Activated CD8-positive, alpha-beta memory T cell treated with anti-CD3 and anti-CD28 coated beads, Interleukin-2, amount 50 U/mL, for 4 hours (primary cell): ENCODE measurements at places on chromosomes 16 and 17.

DNA sequence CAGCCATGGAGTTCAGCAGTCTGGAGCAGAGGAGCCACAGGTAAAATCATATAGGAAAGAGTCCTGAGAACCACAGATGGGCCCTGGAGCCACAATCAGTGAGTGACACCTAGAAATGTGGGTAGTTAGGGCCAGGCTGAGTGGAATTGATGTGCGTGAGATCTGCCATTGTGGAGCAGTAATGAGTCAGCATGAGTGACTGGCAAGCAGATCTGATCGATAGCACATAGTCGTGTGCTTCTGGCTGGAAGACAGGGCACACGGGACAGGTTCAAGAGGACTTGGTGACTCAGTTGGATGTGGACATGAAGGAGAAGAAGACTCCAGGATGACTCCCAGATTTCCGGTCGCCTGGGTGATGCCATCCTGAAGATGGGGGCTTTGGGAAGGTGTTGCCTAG lies 12.3 kb downstream of the ADORA2B start:
- DNase-seq: no peak

DNA sequence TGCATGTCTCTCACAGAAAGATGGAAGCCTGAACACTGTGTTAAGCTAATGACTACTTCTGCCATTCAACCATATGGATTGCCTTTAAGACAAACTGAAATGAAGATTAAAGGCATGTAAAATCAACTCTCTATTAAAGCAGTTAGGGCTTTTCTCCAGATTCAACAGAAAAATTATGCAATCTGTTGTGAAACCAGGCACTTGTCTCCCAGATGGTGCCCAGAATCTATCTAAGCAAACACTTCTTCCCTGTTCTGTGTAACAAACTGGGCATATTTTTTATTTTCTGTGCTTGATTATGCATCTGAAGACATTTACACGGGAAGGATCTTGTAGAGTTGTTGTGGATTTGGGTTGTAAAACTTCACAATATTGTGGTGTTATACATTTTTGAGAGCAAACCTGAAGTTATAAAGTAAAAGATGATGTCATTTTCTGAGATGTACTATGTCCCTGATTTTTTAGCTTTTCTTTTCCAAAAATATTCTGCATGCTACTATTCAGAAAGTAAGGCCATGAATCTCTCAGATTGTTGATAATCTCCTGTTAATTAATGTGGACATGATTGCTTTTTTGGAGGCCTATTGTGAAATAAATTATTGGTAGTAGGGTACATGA lies 1550.3 kb downstream of the CDH8 start:
- DNase-seq: no peak

- no peak for DNase-seq
Observed at GRCh38 chr17:4777969-4778760, 6.5 kb downstream of the TM4SF5 start.

DNA sequence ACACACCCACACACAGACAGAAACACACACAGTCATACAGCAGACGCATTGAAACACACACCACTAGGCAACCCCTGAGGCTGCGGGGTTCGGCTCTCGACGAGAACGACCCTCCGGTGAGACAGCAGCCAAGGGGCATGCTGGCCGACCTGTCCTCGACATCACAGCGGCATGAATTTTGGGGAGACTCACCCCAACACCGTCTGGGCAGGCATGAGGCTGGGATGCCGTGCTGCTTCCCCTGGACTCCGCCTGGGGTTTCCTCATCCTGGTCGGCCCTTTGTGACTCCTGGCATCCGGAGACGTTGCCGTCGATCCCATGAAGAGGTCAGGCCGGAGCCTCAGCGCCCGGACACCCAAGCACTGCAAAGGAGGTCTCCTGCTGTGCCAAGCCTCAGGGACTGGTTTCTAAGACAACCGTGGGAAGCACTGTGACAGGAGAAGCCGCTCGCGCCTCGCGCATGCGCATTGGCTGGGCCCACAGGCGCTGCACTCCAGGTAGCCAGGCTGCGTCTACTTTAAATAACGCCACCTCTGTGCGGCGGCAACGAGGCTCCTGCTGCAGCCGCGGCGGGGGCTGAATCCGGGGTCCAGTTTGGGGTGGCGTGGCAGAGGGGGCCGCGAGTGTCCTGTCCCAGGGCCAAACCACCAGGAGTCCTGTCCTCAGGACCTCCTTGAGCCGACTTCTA lies 13.8 kb upstream of the KCNJ18 start:
- no peak for DNase-seq

DNA sequence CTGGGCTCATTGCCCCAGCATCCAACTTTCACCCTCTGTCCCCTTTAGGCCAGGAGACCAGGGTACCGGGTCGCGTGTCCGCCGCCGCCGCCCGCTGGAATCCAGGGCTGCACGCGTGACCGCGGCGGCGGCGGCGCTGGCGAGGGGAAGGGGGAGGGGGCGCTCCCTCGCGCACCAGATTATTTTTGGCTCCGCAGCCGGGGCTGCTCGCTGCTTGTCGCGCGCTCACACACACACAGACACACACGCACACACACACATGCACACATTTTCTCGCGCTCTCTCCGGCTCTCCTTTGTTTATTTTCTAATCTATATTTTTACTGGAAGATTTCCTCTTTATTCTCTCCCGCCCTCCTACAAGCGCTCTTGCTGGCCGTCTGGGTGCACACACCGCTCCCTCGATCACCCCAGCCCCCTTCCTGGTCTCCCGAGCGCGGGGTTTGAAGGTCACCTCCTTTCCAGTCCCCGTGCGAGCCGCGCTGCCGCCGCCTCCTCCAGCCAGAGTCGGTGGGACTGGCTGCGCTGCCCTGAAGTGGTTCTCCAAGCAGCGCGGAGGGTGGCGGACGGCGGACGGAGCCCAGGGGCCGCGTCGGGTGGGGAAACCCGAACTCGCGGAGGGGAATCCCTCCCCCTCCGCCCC lies 921.4 kb upstream of the EEF2KMT start:
- DNase-seq: no peak

- no peak for DNase-seq
Observed at GRCh38 chr17:32697728-32698625, 178.9 kb downstream of the MYO1D start.

- no peak for DNase-seq
Observed at GRCh38 chr16:67150833-67151396, at the start of gene B3GNT9. TSS of gene B3GNT9 (minus strand) at chr16:67150998. CDS start at chr16:67150485, 513 bp downstream.

DNA sequence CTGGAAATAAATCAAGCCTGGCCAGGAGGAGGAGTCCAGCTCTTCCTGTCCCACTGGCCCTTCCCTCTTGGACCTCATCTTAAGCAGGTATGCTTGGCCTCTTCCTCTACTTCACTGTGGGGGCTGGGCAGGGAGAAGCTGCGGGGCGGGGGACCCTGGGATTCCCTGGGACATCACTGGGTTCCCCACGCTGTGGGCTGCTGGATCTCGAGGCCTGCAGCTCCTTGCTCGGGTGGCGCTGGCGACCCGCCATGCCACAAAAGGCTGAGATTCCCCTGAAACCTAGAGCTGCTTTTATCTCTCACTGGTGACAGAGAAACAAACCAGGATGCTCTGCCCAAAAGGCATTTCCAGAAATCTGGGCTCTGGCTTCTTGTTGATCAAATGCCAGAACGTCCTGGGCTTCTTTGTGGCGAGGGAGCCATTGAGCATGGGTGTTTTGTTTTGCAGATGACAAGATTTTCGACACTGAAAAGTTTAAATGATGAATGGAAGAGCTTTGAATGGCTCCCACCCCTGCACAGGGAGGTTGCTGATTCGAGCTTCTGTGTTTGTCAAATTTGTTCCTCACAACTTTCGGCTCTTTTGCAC lies 8.6 kb upstream of the PGS1 start:
- no peak for DNase-seq

GRCh38 chr16:46713634-46714033 lies 24.2 kb downstream of the ORC6 start:
- no peak for DNase-seq

DNA sequence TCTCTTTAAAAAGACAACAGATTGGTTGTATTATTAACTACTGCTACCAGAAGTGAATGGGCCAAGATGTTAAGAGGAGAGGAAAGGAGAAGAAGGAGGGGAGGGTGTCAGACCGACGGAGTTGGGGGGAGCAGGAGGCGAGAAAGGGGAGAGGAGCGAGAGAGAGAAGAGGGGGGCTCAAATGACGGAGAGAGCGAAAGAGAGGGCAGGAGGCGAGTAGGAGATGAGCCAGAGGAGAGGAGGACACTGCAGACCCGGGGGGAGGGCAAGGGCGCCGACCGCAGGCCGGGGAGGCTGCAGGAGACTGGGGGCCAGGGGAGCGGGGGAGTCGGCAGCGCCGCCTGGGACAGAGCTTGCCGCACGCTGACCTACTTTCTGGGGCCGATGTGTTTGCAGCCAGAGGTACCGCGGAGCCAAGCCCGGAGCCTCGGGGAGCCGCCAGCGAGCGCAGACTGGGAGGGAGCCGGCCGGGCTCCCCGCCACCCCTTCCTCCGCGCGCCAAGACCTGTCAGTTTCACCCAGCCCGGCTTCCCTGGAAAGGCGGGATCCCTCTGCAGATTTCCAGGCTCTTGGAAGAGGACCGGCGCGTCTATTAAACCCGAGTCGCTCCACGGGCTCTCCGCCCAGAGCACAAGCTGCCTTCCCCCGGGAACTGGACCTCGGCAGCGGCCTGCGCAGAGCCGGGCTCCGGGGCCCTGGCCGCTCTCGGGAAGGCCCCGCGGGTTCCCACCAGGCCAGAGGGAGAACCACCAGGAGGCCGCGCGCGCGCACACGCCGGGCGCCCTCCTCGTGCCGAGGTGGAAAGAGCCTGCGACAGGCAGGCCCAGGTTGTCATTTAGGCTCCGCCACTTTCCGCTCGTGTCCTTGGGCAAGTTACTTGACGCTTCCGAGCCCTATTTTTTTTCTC lies 74.6 kb downstream of the CMC2 start:
- DNase-seq: no peak

- DNase-seq: peak; percentile 51
Observed at GRCh38 chr17:74749279-74750038, 1.0 kb downstream of the NHERF1 start.

DNA sequence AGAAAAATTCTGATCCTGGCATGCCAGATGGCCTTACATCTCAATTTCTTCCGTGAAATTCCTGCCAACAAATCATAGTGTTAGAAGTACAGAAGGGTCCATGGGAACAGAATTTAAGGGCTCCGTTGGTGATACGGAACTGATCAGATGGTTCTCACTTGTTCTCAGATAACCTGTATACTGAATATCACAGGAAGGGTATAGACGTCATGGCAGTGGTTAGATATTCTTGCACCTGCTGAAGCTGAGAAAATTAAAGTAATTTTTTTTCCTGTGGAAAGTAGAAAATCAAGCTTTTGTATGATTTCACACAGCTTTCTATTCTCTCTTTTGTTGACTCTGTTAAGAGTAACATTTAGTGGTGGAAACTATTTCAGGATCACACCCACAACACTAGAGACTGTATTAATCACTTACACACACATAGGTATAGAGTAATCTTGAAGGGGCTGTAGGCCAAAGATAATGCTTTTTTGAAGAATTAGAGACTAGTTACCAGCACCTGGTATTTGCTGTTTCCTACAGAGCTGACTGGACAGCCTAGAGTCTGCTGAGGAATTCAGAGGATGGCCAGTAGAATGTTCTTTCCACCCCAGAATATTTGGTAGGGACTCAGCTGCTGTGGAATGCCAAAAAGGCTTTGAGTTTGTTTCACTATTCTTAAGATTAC lies 7.5 kb downstream of the TENT4B start:
- no peak for DNase-seq

DNA sequence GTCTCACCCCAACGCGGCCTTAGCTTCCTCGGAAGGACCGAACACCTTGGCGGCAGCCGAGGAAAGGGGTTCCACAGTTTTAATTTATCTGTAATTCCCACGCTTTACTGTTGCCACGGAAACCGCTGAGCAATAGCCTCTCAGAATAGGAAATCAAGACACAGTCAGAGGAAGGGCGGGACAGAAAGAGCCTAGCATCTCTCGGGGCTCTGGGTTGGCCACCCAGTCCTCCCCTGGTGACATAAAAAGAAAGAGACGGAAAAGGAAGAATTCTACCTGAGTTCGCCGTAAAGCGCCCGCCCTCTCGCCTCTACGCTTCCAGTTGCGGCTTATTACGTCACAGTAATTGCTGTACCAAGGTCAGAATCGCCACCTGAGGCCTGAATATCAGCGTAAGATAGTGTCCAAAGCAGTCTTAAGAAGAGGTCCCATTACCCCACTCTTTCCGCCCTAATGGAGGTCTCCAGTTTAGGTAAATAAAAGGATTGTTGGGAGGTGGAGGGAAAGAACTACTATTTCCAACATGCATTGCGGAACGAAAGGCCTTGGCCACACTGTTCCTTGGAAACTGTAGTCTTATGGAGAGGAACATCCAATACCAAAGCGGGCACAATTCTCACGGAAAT lies 761 bp upstream of the NBR1 start:
- peak; percentile 81 for DNase-seq

GRCh38 chr17:32831627-32832243 lies 45.2 kb downstream of the MYO1D start:
- DNase-seq: no peak

- DNase-seq: no peak
Observed at GRCh38 chr17:59520251-59520650, 45.2 kb upstream of the DHX40 start.

DNA sequence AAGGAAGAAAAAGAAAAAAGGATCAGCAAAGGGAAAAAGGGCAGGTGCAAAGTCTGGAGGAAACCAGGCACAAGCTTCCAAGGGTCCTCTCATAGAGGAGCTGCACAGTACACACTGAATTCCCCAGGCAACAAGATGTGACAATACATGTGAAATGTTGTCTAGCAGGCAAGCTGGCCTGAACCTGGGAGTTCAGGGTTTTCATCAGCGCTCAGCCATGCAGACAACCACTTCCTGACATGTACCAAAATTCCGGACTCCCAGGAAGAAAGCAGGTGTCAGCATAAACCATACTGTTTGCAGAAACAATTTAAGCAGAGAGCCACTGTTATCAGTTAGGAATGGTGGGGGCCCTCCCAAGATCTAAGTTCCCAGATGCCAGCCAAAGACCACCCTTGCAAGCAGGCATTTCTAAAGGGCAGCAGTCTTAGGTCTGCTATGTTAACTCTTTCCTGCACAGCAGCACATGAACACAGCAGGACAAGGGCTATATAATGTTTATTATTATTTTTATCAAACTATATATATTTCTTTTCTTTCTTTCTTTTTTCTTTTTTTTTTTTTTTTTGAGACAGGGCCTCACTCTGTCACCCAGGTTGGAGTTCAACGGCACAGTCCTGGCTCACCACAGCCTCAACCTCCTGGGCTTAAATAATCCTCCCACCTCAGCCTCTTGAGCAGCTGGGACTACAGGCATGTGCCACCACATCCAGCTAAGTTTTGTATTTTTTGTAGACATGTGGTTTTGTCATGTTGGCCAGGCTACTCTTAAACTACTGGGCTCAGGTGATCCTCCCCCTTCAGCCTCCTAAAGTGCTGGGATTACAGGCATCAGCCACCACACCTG lies 10.1 kb downstream of the TK2 start:
- no peak for DNase-seq
